ENCODE measurements at places on chromosomes 3 and 15.

- no peak for DNase-seq
These were observed 53.2 kb downstream of the MBNL1 start for GRCh38 chr3:152321955-152322377.

GRCh38 chr15:70147178-70147760 is 49.6 kb upstream of the TLE3 start:
- DNase-seq, result no peak

DNA sequence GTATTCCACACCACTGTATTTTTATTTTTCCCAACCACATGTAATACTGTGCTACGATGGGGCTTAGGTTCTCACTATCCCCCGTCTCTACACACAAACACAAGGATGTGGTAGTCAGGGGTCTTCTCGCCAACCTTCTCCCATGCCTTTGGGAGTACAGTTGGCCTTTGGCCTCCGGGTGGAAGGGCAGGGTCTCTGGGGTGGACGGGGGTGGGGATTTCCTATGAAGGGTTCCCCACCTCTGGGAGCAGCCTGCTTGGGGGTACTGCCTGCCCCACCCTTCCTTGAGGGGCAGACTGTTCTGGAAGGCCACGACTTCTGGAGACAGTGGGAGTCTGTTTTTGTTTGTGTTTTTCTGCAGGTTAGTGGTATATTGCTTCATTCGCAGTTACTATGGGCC is 21.3 kb upstream of the RAD18 start:
- DNase-seq, result no peak

GRCh38 chr3:30440880-30441279 is 165.5 kb upstream of the TGFBR2 start:
- DNase-seq, result no peak

DNA sequence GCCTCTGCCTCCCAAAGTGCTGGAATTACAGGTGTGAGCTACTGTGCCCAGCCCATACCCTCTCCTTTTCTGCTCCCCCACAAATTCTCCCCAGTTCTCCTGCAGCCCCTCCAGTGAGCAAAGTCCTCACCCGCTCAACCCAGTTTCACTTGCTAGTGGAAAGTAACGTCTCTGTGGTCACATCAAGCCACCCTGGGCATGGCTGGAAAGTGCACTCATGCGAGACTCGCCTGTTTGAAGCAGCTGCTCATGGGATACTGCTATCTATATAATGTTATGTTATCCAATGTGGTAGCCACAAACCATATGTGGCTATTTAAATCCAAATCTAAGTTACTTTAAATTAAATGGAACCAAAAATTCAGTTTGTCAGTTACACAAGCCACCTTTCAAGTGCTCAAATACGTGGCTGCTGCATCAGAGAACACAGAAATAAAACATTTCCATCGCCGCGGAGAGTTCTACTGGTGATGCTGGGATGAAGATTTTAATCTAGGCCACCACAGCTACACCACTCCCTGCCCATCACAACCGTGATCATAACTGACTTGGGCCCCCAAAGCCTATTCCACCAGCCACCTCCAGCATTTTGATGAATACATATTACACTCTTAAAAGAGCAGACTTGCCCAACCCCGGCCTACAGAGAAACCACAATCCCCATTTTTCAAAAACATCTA is 119.4 kb downstream of the LIPC start:
- no peak for DNase-seq

GRCh38 chr15:57992761-57993355 is 72.7 kb downstream of the ALDH1A2 start:
- DNase-seq, result no peak

All from stimulated activated CD8-positive, alpha-beta memory T cell treated with anti-CD3 and anti-CD28 coated beads, Interleukin-15, amount 100 ng/mL, for 48 hours (primary cell).